ENCODE measurements at places on chromosomes 1 and 21.

DNA sequence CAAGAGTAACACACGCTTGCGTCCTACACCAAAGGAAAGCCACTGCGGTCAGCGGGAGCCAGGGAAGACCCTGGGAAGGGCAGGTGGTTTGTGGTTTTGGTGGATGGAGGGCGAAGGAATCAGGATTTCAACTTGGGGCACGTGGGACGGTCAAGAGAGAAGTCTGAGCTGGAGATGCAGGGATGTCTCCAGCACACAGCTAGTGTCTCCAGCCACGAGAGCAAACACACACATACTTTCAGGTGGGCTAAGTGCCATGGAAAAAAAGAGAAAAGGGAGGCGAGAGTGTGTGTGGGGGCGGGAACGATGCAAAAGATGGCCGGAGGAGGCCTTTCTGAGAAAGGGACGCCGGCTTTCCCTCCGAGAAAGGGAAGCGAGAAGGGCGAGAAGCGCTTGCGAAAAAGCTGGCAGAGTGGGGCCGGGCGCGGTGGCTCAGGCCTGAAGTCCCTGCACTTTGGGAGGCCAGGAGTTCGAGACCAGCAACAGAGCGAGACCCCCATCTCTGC, 1.4 kb upstream of the SRRM1 start:
- DNase-seq: peak; percentile 77

- no peak for DNase-seq
Measured at GRCh38 chr1:22916471-22916820, 56.2 kb downstream of the LACTBL1 start.

GRCh38 chr1:76267631-76268030, 193.1 kb downstream of the ST6GALNAC3 start:
- no peak for DNase-seq

DNA sequence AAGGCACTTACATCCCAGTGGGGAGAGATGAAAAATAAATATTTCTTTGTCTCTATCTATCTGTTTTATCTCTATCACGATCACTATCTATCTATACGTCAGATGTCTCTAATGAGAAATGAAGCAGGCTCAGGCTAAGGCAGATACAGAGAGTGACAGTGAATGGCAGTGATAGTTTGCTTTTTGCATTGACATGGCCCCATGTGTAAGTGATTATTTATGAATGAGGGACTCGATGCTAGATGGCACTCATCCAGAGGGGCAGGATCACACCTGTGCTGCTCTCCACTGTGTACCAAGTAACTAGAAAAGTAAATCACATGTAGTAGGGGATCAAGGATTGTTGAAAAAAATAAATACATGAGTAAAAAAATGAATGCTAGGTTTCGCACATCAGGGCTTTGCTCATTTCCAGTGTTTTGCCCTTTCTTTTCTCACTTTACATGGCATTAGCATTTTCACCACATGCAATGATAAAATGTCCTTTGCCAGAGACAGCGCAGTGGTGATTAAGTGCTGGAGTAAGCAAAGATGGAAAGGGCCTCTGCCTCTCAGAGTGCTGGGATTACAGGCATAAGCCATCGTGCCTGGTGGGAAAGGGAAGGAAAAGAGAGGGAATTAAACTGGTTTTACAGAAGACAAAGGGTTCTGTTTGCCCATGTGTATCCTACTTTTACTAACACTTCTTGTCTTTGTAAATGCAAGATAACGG, 16.5 kb downstream of the TBX19 start:
- DNase-seq: no peak

DNA sequence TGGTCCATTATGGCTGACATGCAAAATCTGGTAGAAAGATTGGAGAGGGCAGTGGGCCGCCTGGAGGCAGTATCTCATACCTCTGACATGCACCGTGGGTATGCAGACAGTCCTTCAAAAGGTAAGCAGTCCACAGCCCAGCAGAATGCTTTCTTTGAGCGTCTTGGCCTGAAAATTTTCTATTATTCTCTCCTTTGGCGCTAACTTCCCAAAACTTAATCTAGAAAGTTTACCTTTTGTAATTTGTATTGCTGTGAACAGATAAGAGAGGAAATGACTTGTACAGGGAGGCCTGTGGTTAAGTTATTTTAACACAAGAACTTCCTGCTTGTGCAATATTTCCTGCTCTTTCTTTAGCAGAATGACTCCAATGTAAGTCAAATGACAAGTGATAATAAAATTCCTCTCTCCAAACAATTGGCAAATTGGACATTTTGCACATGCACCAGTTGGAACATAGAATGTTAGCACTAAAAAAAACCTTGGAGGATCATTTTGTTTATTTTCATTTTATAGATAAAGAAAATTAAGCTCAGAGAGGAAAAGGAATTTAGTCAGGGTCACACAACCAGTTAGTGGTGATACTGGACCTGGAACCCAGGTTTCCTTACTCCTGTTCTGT, 18.9 kb downstream of the CAP1 start:
- DNase-seq: peak; percentile 74

- peak; percentile 92 for DNase-seq
Measured at GRCh38 chr21:46634966-46635323, 529 bp upstream of the PRMT2 start.

DNA sequence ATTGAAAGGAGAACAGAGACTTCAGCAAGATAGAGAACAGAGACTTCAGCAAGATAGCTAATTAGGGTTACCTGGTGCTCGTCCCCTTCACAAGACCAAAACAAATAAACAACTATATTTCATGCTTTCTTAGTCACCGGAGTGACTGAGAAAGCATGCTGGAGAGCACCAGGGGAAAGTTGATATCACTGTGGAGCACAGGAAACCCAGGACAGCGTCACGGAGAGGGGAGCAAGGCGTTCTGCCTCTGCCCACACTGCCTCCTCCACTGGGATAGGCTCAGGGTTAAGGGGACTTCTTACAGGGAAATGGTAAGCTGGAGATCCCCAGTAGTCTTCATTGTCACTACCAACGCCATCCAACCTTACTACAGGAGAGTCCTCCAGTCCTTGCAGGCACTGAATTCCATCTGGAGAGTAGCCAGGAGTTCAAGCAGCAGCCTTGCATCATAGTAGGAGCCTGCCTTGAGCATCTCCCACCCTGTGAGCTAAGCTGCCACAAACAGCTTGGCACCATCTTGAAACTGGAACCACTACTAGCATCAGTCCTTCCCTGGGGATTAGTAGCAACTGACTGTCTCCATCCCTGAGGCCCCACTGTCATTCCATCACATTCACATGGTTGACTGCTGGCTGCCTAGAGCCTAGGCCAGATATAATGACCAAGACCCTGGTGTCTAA, 239.4 kb downstream of the PLPP3 start:
- DNase-seq: no peak

GRCh38 chr1:247287460-247287859, 31.6 kb downstream of the VN1R5 start:
- DNase-seq: no peak

DNA sequence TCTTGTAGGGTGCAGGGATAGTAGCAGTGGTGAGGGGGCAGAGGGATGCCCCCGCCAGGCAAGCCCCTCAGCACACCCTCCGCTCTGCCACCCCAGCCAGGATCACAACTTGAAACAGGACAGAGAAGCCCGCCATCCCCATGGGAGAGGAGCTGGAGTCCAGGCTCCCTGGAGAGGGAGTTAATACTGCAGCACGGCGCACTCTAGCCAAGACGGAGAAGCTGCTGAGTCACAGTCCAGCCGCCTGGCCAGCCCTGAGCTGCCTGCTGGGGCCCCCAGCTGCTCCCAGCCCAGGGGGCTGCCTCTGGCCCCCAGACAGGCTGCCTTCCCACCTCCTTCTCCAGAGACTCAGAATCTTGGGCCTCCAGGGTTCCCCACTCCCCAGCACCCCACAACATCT, 87.2 kb downstream of the SYT2 start:
- peak; percentile 70 for DNase-seq

- peak; percentile 77 for DNase-seq
Measured at GRCh38 chr1:28112388-28113241, 24.2 kb upstream of the EYA3 start.

Data from GM23248 (cell line).